GDM1 (cell line): ENCODE measurements at places on chromosomes 5 and 9.

GRCh38 chr9:126432659-126433058, 106.0 kb downstream of the MVB12B start:
- DNase-seq = no peak

DNA sequence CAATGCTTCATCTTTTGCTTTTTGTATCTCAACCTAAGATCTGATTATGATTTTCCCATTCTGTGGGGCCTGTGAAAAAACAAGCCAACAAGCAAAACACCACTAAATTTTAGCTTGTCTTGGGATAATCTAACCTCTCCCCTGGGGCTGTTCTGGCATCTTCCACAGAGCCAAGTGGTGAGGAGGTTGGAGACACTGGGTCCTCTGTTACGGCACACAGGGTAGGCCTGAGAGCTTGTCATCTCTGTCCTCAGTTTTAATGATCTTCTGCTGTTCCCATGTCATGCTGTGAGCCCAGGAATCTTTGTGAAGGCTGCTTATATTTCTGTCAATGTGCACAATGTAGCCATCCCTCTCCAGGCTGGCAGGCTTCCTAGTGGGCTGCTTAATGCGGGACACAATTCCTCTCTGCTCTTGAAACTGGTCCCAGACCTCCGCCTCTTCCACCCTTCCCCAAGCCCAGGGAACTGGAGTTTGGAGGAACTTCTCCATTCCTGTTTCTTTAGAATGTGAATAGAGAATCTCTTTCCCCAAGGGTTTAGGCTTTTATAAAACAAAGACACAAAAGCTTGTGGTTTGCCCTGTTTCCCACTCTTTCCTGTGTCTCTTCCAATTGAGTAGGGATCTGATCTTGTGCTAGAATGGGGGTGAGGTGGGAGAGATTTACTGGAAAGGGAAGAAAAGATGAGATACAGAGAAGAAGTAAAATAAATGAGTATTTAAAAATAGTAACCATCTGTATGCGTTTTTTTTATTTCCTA, 30.9 kb upstream of the SEMA6A start:
- DNase-seq = no peak

GRCh38 chr9:137478962-137479861, 20.1 kb upstream of the NSMF start:
- DNase-seq = no peak

- DNase-seq = no peak
These were observed 127.8 kb upstream of the PAM start for GRCh38 chr5:102627315-102627714.
